ENCODE measurements at places on chromosomes 12 and 14.

- DNase-seq: peak; percentile 5
These were observed 26.7 kb downstream of the GTF2A1 start for GRCh38 chr14:81193924-81194633.

DNA sequence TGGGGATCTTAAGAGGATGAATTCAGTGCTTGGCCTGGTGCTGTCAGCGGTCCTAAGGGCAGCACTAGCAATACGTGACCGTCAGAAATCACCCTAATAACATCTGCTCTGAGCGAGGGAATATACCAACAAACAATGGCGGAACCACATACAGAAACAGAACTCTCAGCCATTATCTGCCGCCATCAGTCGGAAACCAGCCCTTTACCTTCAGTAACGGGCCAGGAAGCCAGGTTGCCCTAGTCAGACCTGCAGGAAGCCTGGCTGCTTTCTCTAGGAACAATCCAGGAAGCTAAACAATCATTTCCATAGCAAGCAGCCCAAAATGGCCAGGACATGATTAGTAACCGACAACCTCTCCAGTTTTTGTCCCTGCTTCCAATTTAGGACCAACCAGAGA, 5.6 kb downstream of the CDCA4 start:
- no peak for DNase-seq

- no peak for DNase-seq
These were observed 9.7 kb downstream of the SLC4A8 start for GRCh38 chr12:51434305-51434704.

GRCh38 chr12:53464685-53465418, 12.9 kb downstream of the PCBP2 start:
- DNase-seq: no peak

DNA sequence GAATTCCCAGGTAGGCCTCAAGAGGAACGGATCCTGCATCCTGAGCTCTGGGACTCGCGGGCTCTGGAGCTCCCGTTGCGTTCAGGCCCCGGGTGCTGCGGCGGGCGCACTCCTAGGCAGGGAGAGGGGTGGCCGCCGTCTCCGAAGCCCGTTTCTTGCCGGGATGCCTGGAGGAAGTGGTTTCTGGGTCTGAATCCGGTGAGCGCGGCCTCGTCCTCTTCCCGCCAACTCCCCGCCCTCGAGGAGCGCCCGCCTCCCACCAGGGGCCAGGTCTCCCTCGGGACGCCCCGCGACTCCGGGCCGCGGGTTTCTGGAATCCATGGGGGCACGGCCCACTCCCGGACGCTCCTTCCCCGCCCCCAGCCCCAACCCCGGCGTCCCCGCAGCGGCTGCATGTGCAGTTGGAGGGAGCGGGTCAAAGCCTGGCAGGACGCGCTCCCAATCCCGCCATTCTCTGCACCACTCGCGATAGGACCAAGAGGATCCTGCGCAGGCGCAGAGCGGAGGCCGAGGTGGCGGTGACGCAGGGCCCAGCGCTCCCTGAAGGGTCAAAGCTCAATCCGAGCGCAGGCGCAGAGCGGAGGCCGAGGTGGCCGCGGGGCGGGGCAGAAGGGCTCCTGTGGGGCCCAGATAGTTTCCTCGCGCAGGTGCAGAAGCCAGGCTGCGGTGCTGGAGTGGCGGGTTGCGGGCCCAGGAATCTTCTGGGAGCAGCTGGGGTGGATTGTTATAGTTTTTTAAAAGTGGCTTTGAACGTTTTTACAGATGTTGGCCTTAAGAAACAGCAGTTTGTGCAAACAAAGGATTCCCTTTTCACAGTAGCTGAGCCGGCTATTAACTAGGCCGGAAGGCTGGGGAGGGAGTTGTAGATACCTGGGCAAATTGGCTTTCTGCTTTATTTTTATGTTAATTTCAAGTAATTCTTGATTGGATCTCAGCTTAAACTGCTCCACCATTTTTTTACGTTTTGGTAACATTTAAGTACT, 796.4 kb downstream of the AACS start:
- DNase-seq: no peak

DNA sequence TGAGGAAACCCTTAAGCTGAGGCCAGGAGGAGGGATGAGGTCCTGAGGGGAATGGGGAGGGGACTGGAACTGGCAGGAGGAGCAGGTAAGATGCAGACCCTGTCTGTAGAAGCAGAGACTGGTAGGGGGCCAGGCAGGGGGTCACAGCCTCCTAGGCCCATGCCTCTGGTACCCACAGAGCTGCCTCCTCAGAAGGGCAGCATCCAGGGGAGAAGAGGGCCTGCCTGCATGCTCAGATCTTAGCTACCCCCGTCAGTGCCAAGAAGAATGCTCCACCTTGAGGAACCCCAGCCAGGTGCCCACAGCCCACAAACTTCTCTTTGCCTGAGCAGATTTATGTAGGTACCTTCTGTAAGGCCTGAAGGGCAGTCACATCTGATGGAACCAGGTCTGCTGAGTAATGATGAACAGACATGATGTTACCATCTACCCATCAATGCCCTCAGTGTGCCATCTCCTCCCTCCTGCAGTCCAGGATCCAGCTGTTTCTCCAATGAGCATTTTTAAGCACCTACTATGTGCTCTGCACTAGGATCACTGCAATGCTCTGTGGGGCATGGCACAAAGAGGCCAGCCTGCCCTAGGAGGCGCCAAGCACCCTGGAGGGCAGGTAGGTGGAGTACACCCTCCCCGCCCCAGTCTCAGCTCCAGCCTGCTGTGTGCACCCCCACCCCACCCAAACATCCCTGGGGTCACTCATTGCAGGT, 24.8 kb upstream of the ZFP36L1 start:
- no peak for DNase-seq
